ENCODE measurements at places on chromosomes 1 and 21. TPM values are rescaled to one million over a fixed set of nuclear protein-coding genes. Genes with fewer than 3 reads are reported as not detected.

GRCh38 chr1:154583773-154584172 is 16.2 kb downstream of the CHRNB2 start:
- DNase-seq = peak; percentile 22

GRCh38 chr21:27534206-27534605 is 567.3 kb upstream of the ADAMTS5 start:
- no peak for DNase-seq

- no peak for DNase-seq
These were observed 6.3 kb downstream of the RABGAP1L start for GRCh38 chr1:174165471-174166137.

The KIF17 gene
- 12.1 TPM for polyA plus RNA-seq

GRCh38 chr1:38651669-38652068 is 207.9 kb downstream of the RRAGC start:
- DNase-seq = no peak

DNA sequence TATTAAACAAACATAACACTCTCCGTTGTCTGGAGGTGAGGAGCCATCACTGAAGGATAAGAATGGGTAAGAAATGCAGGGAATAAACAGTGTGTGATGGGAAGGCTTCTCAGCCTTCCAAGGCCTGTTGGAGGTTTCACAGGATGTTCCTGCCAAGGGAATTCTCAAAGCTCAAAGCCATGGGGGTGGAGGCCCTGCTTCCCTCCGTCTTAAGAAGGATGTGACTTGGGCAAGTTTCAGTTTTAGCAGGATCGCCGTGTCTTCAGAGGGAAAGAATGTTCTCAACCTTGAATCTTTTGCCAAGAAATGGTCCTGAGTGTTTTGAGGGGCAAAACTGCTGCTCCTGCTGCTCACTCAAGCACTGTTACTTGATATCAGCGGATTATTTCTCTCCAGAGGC is 41.7 kb upstream of the IL20 start:
- no peak for DNase-seq

DNA sequence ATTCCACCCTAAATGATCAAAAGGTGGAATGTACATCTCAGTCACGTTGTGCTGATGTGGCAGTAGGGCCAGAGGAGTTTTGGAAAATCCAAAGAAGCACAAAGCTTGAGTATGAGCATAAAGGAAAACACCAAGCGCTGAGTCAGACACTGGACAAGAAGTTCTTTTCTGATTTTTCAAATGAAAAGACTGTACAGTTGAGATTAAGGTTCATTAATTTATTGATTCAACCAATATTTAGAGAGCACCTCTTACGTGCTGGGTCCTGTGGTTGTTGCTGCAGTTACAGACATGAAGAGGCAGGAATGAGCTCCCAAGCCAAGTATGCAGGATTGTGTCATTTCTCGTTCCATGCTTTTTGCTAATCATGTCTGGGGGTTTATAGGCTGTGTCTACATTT is 28.9 kb upstream of the APP start:
- DNase-seq = peak; percentile 6

- no peak for DNase-seq
These were observed 4.4 kb upstream of the MAPKAPK2 start for GRCh38 chr1:206680279-206680678.

- no peak for DNase-seq
These were observed 128.2 kb downstream of the NFIA start for GRCh38 chr1:61210435-61211154.

DNA sequence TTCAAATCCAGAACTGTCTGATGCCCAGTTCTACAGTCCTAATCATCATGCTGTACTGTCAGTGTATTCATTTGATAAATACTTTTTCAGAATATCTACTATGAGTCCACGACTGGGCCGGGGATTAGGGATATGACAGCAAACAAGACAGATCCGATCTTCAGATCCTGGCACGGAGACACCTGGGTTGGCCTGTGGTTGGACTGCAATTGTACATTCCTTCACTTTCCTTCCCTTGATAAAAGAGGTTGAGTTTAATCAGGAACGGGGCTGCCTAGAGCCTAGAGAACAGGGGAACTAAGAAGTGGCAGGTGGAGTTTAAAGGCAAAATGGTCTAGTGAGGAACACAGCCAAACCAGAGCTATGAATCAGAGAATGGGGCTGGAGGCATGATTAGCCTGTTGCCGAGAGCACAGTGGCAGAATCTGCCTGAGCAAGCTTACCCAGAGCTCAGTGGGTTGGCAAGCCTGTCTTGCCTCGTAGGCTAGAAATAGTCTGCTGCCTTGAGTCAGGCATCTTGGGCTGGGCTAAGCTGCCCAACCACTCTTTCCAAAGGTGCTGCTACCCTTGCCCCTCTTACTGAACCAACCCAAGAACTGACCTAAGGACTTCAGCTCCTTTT is 38.1 kb upstream of the PTCH2 start:
- no peak for DNase-seq

- DNase-seq = no peak
These were observed 157.0 kb downstream of the PCBP3 start for GRCh38 chr21:45800339-45801080.

DNA sequence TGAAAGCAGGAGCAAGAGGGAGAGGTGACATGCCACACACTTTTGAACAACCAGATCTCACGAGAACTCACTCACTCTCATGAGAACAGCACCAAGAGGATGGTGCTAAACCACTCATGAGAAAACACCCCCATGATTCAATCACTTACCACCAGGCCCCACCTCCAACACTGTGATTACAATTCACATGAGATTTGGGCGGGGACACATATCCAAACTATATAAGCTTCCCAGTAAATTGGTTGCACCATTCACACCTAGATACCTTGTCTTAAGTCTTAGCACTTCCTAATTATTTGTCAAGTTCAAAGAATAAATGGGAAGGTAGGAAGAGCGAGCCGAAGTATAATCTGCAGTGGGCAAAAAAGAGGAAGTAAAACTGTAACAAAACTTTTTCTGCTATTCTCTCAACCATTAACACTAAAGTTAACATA is 34.3 kb downstream of the AMY1C start:
- DNase-seq = no peak

The CR1 gene
- 0.84 TPM for polyA plus RNA-seq

GRCh38 chr1:224711876-224712275 is 95.8 kb downstream of the CNIH3 start:
- DNase-seq = no peak

DNA sequence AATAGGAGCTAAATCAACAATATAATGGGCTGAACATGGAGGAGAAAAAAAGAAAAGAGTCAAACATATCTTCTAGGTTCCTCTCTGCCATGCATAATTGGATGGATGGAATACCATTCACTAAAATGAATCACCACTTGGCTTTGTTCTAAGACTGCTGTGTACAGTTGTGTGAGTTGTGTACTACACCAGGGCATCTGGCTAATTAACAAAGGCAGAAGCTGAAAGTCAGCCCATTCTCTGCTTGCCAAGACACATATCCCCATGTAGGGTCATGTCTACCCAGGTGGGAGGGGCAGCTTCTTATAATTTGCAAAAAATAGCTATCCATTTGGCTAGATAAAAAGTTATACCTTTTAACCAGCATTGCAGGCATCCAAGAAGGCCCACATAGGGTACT is 21.0 kb downstream of the JUN start:
- DNase-seq = no peak

The GLMN gene
- 29.7 TPM for polyA plus RNA-seq

The CELA3B gene
- polyA plus RNA-seq = not detected

GRCh38 chr1:44688760-44689446 is 14.4 kb downstream of the ARMH1 start:
- DNase-seq = no peak

The TNFRSF8 gene
- polyA plus RNA-seq = 0.19 TPM

- no peak for DNase-seq
These were observed 22.3 kb upstream of the MOB3C start for GRCh38 chr1:46638921-46639320.

The RAB7B gene
- 3.8 TPM for polyA plus RNA-seq

- no peak for DNase-seq
These were observed 19.7 kb downstream of the MRPS6 start for GRCh38 chr21:34093083-34093482.

GRCh38 chr1:115952547-115952946 is 23.8 kb upstream of the SLC22A15 start:
- DNase-seq = no peak

GRCh38 chr1:204650911-204651570 is 34.5 kb downstream of the LRRN2 start:
- DNase-seq = no peak

Measured in right lung (tissue), 10 donors.